Hematopoietic multipotent progenitor cell treated with erythropoietin and hydrocortisone succinate and interleukin-3 and kit ligand, for 17 days (in vitro differentiated cells): ENCODE measurements at places on chromosomes 11 and 22.

GRCh38 chr11:68480852-68481510, 20.4 kb downstream of the PPP6R3 start:
- DNase-seq: no peak

GRCh38 chr22:24901448-24901847, 45.0 kb downstream of the LHFPL7 start:
- no peak for DNase-seq

DNA sequence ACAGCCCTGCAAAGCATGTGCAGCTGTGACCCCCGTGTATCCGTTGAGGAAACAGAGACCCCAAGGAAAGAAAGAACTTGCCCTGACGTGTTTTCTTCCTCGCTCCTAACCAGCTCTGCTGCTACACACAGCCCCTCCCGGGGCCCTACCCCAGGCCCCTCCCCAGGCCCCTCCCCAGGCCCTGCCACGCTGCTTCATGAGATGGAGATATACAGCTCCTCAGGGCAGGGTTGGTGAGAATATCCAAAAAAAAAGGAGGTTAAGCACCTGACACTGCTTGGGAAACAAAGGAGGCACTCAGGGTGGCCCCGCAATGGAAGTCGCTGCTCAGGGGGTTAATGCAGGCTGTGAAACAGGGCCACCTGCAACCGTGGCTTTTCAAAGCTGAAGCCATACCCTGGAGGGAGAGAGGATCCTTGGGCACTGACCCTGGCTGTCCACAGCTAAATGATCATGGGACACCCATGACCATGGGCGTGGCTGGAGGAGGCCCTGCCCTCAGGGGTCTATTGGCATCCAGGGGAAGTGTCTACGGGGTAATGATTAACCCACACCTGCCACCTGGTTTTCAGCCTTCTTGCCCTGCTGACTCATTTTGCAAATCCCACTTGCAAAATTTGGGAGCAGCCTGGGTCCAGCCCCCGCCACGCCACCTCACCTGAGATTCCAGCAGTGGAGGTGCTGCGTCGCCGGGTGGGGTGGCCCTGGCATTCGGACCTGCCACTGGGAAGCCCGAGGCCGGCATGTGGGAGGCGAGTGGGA, 112.1 kb upstream of the ANO1 start:
- no peak for DNase-seq

- DNase-seq: no peak
Observed at GRCh38 chr11:18564149-18564548, 24.4 kb downstream of the UEVLD start.

DNA sequence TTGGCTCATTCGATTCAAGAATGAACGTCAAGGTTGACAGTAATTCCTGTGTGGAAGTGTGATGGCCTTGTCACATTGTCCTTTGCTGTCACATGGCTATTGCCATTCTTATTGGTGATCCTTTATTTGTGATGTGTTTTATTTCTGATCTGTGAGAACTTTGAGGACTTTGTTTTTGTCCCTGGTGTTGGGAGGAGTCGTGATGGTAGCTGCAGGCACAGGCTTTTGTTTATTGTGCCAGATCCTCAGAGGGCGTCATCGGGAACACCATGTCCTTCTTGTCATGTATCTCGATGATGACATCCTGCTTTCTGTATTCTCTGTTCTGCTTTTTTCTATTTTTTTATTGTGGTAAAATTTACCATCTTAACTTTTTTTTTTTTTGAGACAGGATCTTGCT, 5.6 kb downstream of the PICK1 start:
- no peak for DNase-seq

- DNase-seq: no peak
Observed at GRCh38 chr11:129278586-129279319, 86.6 kb upstream of the ARHGAP32 start.

GRCh38 chr11:45208135-45208534, 61.7 kb downstream of the PRDM11 start:
- no peak for DNase-seq

GRCh38 chr11:86978247-86978646, 23.1 kb upstream of the FZD4 start:
- DNase-seq: no peak

- no peak for DNase-seq
Observed at GRCh38 chr11:118804094-118804493, 13.1 kb upstream of the DDX6 start.

DNA sequence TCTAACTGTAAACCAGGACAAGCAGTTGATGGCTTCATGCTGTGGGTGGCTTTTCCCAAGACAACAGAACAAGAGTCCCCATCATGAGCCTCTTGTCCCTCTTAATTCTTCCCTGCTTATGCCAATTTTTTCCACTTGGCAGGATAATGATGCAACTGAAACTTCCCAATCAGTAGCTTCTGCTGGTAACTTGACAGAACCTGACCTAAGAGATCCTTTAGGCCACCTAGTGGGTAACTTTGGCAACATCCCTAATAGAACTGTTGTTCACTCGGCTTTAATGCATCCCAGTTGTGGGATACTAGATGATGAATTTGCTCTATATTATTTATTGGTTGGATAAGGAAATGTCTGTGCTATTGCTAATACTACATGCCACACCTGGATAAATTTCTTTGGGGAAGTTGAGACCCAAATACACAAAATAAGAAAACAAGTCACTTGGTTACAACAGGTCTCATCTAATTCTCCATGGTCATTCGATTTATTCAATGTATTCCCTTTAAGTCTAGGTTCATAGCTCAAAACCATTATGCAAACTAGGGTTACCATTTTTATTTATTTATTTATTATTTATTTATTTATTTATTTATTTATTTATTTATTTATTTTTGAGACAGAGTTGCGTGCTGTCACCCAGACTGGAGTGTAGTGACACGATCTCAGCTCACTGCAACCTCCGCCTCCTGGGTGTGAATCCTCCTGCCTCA, 41.4 kb upstream of the NFAM1 start:
- peak; percentile 23 for DNase-seq

DNA sequence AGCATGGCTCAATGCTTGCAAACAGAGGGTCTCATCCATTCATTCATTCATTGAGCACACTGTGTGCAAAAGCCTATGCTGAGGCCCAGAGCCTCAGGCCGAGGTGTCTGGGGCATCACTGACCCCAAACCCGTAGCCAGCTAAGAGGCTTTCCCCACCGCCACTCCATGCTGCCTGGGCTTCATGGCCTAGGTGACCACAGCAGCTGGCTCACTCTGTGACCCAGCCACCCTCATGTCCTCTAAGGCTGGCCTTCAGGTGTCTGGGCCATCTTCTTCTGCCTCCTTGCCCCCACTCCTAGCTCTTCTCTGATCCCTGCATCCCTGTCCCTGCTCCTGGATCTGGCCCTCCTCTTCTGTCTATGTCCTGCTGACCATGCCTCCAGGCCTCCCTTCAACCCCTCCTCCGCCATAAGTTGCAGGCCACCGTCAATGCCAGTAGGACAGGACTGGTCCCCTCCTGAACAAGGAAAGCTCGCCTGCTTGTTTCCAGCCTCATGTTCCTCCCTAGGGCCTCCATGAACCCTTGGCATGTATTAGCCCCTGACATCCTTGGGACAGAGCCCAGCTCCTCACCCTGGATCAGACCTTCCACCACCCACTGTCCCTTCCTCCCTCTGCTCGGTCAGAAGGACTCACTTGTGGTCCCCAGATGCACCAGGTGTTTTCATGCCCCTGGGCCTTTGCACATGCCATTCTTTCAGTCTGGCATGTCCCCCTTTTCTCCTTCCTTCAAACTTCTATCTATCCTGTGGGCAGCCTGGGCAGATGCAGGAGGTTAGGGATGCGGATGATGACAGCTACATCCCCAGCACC, 92.8 kb downstream of the MYEOV start:
- no peak for DNase-seq
